ENCODE measurements at places on chromosomes 2 and 18.

DNA sequence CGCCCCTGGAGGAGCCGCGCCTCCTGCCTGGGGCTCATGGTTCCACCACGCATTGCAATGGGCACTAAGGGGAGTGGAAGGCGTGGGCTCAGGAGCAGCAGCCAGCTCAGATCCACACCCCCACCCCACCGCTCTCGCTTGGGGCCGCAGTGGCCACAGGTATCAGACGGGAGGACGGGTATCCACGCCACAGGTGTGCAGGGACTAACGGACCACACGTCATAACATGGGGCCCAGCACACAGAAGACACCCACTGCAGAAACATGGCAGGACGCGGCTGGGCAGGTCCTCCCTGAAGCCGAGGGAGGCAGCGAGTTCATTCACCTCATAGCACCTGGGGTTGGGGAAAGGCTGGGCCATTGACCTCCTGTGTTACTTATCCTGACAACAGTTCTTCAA is 13.0 kb downstream of the HDAC4 start:
- DNase-seq = no peak

- DNase-seq = no peak
Measured at GRCh38 chr2:130823171-130823885, 13.4 kb upstream of the ARHGEF4 start.

GRCh38 chr2:64402876-64403275 is 51.1 kb upstream of the LGALSL start:
- DNase-seq = no peak

DNA sequence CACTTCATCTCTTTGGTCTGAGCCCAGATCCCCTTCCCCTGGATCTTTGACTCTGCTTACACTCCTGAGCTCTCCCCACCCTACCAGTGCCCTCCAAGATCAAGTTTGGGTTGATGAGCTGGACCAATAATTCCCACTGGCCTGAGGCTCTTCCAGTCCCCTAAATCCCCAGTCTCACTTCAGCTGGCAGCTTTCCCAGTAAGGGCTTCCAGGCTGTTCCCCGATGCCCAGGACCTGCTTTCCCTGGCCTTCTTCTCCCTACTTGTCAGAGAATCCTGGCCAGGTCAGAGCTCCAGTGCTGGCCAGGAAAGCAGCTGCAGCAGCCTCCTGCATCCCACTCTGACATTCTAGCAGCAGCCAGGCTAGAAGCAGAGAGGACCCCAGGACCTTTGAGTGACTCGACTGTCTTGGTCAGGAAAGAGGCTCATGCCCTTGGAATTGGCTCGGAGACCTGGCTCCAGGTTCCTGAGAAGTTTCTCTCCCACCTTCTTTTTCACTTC is 3.5 kb downstream of the WNT6 start:
- no peak for DNase-seq

GRCh38 chr2:182559623-182560022 is 132.8 kb upstream of the PDE1A start:
- DNase-seq = no peak

Data from omental fat pad (tissue), 4 donors.